Heart left ventricle (tissue), 16 donors: ENCODE measurements at places on chromosomes 3 and 15. TPM values are rescaled to one million over a fixed set of nuclear protein-coding genes. Genes with fewer than 3 reads are reported as not detected.

- DNase-seq, result no peak
These were observed 2.5 kb downstream of the CTDSPL start for GRCh38 chr3:37863949-37864822.

DNA sequence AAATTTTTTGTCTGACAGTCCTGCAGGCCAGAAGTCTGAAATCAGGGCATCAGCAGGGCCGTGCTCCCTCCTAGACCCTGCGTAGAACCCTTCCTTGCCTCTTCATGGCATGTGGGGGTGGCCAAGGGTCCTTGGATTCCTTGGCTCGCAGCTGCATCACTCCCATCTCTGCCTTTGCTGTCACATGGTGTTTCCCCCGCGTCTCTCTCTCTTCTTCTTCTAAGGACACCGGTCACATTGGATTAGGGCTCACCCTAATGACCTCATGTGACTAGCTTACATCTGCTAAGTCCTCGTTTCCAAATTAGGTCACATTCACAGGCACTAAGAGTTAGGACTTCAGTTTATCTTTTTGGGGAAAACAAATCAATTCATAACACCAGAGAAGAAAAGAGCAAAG is 12.0 kb downstream of the SLCO3A1 start:
- DNase-seq, result no peak

- DNase-seq, result peak; percentile 66
These were observed 20.3 kb upstream of the FRMD4B start for GRCh38 chr3:69406163-69406562.

- peak; percentile 26 for DNase-seq
These were observed 49.8 kb upstream of the SLC4A7 start for GRCh38 chr3:27533718-27534573.

- no peak for DNase-seq
These were observed 136.7 kb upstream of the TLE3 start for GRCh38 chr15:70234256-70234905.

DNA sequence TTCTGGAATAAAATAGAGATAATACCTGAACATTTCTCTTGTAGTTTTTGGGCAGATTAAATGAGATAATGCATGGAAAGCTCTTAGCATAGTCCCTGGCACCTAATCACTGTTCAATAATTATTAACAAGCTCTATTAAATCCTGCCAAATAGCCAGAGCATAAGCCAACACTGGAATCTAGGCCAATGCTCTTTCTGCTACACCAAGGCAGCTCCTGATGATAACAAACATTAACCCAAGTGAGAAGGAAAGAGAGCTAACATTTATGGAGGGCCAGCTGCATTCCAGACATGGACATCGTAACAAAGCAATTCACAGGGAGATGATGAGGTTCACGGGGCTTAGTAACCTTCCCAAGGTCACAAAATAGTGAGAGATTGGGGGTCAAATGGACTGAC is 23.3 kb downstream of the LARP6 start:
- DNase-seq, result no peak

Gene FAM81A
- 1.1 TPM for total RNA-seq

- no peak for DNase-seq
These were observed 5.2 kb downstream of the MAGI1 start for GRCh38 chr3:66033241-66034138.

- DNase-seq, result no peak
These were observed 925.7 kb downstream of the EPHA3 start for GRCh38 chr3:90032980-90033641.

DNA sequence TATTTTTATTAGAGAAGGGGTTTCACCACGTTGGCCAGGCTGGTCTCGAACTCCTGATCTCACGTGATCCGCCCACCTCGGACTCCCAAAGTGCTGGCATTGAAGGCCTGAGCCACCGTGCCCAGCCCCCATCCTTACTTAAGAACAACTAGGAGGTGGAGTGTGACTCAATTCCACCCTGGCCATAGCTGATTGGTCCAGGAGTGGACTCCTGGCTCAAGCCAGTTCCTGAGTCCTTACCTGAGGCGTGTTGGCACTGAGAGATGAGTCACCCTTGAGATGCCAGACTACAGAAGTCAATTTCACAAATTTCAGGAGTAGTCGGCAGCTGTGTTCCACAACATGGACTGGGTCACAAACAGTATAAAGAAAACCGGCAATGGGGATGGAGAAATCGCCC is 124.2 kb downstream of the SHQ1 start:
- no peak for DNase-seq

DNA sequence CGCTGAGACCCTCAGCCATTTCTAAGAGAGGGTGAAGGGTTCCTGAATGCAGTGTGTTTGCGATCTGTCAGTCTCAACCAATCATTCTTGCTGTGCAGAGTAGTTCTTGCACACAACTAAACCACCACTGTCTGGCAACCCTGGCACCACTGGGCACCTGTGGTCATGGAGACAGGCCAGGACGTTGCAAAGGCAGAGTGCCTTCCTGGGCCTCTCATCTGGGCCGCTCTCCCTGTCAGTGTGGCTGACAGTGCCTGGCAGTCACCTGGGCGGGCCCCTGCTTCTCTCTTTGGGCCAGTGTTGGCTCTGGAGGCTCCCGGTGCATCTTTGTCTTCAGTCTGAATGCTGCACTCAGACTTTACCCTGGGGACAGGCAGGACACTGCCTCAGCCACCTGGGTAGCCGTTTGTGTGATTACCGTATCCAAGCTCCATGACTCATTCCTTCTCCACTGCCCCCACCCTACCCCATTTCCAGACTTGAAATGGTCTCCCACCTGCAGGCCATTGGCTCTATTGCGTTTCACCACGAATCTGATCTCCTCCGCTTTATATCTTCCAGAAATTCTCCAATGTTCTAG is 104.6 kb upstream of the KLF13 start:
- DNase-seq, result no peak

DNA sequence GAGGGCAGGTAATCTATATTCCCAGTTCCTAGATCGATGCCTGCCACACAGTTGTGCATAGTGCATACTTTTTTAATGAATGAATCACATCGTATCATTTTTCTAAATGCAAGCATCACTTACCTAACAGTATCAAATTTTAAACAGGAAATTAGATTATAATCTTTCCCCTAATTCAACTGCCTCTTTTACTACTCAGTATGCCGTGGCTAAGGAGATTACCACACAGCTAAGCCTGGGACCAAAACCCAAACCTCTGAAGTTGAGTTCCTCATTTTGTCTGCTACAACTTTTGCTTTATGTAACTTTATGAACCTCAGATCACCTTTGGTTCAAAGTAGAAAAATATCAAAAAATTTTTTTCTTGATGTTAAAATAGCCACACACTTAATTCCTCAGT is 53.2 kb upstream of the FNDC3B start:
- no peak for DNase-seq

DNA sequence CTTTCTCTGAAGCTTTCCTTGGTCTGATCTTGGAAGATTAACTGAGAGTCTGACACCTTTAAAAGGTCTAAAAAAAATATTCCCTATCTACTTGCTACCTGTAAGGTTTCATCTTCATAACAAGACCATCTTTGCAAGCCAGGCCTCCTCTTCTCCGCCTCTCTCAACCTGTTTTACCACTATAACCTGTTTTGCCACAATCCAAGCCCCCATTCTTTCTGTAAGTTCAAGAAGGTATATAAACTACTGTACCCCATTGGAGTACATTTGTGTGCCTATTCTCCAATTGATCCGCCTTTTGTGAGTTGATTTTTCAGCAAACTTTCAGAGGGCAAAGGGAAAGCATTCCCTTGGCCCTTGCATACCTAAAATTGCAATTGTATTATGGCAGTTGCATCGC is 319.3 kb upstream of the NECTIN3 start:
- DNase-seq, result no peak

Gene CDHR4
- not detected for total RNA-seq

Gene NANOGP8
- total RNA-seq, result not detected

Gene CALML4
- 5.6 TPM for total RNA-seq

Gene CHRNA3
- not detected for total RNA-seq

Gene LRTM1
- total RNA-seq, result not detected

DNA sequence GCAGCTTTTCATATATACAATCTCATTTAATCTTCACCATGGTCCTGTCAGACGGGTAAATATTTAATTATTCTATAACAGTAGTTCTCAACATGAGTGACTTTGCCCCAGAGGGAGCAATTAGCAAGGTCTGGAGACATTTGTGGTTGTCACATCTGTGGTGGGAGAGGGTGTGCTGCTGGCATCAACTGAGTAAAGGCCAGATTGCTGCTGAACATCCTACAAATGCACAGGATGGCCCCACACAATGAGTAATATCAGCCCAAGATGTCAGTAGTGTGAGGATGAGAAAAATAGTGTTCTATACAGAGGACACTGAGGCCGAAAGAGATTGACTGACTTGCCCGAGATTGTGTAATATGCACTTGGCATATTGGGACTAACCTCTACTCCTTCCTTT is 156.0 kb downstream of the AGBL1 start:
- no peak for DNase-seq

- DNase-seq, result no peak
These were observed 33.3 kb upstream of the TUBGCP5 start for GRCh38 chr15:23072633-23073032.

DNA sequence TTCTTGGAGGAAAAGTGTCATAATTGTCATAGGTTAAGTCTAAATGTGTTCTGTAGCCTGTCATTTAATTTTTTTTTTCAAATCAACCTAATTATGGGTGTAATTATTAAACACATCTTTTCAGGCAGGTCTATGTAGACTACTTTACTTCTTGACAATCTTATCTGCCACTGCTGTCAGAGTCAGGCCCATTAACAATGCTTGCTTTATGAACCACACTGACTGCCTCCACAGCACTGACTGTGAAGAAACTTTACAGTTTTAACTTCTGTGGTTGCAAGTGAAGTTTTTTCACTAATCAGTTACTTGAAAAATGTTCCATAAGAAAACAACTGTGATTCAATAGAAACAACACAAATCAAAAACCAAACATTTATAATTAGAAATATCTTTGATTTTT is 407.8 kb downstream of the PLCL2 start:
- DNase-seq, result no peak

DNA sequence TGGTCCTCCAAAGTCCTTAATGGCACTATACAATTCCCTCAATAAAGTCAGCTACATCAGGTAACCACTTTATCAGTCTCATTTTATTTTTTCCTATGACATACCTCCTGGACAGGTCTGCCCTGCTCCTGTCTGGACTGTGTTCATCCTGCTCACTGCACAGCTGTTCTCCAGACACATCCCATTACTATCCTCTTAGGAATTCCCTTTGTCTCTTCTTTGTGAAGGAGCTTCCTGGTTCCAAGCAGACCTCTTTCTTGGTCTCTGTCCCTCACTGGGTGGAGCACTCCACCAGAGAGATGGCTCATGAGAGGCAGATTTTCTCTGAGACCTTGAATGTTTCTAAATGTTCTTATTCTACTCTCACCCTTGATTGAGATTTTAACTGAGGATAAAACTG is 60.1 kb downstream of the KY start:
- no peak for DNase-seq

DNA sequence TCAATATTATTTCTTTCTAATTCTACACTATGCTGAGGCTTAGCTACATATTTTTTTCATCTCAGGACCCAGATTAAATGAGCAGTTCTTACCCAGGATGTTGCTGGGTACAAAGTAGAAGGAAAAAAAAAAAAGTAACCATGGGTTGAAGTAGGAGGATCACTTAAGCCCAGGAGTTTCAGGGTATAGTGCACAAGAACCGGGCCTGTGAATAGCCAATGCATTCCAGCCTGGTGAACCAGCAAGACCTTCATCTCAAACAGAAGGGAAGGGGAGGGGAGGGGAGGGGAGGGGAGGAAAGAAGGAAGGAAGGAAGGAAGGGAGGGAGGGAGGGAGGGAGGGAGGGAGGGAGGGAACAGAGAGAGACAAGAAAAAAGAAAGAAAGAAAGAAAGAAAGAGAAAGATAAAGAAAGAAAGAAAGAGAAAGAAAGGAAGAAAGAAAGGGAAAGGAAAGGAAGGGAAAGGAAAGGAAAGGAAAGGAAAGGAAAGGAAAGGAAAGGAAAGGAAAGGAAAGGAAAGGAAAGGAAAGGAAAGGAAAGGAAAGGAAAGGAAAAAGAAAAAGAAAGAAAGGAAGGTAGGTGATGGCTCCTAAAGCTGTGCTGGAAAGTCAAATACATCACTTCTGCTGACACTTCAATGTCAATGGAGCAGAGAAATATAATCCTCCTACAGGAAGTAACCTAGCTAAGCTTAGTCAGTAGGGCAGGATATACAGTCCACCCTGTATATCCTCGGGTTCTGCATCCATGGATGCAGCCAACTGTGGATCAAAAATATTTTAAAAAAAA is 206.8 kb upstream of the TGFBR2 start:
- DNase-seq, result no peak

GRCh38 chr3:8183627-8184026 is 318.0 kb upstream of the LMCD1 start:
- no peak for DNase-seq

Gene FAM107A
- 104 TPM for total RNA-seq

DNA sequence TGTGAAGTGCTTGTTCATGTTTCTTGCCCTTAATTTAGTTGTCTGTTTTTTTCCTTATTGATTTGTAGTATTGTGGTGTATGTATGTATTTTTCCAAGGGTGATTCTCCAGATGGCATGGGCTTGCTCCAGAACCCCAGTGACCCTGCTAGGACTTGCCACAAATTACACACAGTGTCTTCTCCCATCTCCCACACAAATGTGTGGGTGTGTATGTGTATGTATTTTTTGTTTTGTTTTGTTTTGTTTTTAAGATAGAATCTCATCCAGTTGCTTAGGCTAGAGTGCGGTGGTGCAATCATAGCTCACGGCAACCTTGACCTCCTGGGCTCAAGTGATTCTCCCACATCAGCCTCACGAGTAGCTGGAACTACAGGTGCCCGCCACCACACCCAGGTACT is 36.2 kb upstream of the ARID3B start:
- DNase-seq, result no peak

- DNase-seq, result no peak
These were observed 33.7 kb upstream of the MTHFS start for GRCh38 chr15:79930516-79930915.

- DNase-seq, result no peak
These were observed 38.1 kb upstream of the LEKR1 start for GRCh38 chr3:156787926-156788663.

- DNase-seq, result no peak
These were observed 17.7 kb downstream of the MCCC1 start for GRCh38 chr3:183081459-183082183.

GRCh38 chr3:156217674-156218352 is 97.4 kb downstream of the KCNAB1 start:
- DNase-seq, result no peak

Gene ACKR2
- 0.67 TPM for total RNA-seq

Gene SPINK8
- total RNA-seq, result not detected

GRCh38 chr15:92570391-92570790 is 85.2 kb downstream of the FAM174B start:
- no peak for DNase-seq

GRCh38 chr15:80109388-80109787 is 43.4 kb upstream of the FAH start:
- DNase-seq, result no peak

Gene SNTN
- total RNA-seq, result not detected

- no peak for DNase-seq
These were observed 25.4 kb downstream of the MAPKAPK3 start for GRCh38 chr3:50642382-50642781.

Gene PCOLCE2
- total RNA-seq, result 65.0 TPM

GRCh38 chr3:107208100-107208499 is 169.1 kb upstream of the CCDC54 start:
- DNase-seq, result peak; percentile 51
